Astrocyte (in vitro differentiated cells and primary cell): ENCODE measurements at places on chromosomes 3 and 15. TPM values are rescaled to one million over a fixed set of nuclear protein-coding genes. Genes with fewer than 3 reads are reported as not detected.

DNA sequence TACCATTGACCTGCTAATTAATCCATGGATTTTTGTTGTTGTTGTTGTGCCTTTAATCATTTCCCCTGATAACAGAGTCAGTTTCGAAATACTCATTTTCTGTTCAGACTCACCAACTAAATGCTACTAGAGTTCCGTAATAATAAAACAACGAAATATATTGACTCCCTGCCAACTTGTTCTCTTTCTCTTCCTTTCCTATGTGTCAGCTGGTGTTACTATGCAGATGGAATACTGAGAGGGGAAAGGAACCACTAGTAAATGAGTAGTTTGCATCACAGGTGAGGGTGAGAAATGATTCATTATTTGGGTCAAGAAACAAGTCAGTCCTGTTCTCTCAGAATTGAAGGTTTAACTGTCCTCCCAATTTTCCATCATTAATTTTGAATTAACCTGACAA lies 1027.3 kb downstream of the TUSC7 start:
- no peaks in the 10 kb centered on the region for H3K27me3 ChIP-seq
- no peaks in the 10 kb centered on the region for H3K36me3 ChIP-seq
- no peak overlapping the region for H3K4me3 ChIP-seq
- no peak overlapping the region for H3K27ac ChIP-seq
- peak; percentile 29 for DNase-seq

GRCh38 chr15:73087098-73087497 lies 34.8 kb downstream of the NEO1 start:
- no peaks in the 10 kb centered on the region for H3K27me3 ChIP-seq
- no peaks in the 10 kb centered on the region for H3K36me3 ChIP-seq
- DNase-seq: no peak
- H3K4me3 ChIP-seq: no peak overlapping the region
- H3K4me1 ChIP-seq: no peaks in the 10 kb centered on the region

CEMIP gene
- total RNA-seq: 3.6 and 5.5 TPM in 2 replicates

DNA sequence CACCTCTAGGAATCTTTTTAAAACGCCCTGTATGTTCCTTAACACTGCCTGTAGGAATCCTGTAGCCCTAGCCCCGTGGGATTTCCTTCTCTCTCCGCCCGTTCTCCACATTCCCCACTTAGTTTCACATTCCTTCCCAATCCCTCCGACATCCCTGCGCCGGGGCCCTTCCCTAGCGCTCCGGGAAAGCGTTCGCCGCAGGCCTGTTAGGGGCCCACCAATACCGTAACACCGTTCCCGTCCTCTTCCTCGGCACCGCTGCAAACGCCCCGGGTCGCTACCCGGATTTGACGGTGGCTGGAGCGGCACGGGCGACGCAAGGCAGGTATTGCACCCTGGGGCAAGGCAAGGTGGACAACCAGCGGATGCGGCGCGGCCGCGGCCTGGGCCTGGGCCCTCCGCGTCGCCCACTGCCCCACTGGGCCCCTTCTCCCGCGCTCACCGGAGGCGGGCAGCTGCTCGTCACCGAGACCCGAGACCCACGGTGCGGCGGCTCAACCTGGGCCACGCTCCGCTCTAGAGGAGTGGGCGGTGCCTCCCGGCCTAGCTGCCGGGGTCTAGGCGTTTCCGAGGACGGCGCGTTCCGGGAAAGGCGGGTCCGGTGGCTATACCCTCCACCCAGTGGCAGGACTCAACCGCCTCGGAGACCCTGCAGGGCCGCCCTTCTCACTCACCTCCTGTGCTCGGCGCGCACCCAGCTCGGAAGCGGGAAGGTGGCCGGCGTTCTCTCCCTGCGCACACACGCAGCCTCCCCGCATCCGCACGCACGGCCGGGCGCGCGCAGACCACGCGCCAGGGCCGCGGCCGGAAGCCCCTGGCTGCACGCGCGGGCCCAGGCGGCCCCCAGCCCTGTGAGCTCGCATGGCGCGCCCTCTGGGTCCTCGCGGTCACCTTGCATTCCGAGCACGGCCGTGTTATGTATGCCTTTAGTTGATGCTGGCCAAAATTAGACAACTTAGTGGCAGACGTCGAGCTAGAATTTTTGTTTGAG lies at the start of gene B3GALNT1:
Gene B3GALNT1 (minus strand): TSS at position 789 of the 991 bp plus-strand sequence. CDS start 18,595 bp downstream, outside the sequence.
- peaks cover 4% of the 10 kb centered on the region for H3K4me1 ChIP-seq
- H3K36me3 ChIP-seq: no peaks in the 10 kb centered on the region
- peak; percentile 74 for DNase-seq
- H3K27ac ChIP-seq: peak within 1 kb of the TSS; percentile 52
- peak within 1 kb of the TSS; percentile 79 for H3K4me3 ChIP-seq

SLC51A gene
- total RNA-seq: not detected in 2 replicates
